NCI-H446 (cell line): ENCODE measurements at places on chromosomes 3 and 15.

- no peak for DNase-seq
These were observed 32.3 kb upstream of the ZCWPW2 start for GRCh38 chr3:28316226-28316625.

GRCh38 chr15:89335298-89336041, 846 bp upstream of the POLG start:
- no peak for DNase-seq

- DNase-seq = no peak
These were observed 84.9 kb downstream of the ARNT2 start for GRCh38 chr15:80489030-80489594.

GRCh38 chr3:38964204-38964603, 87.5 kb downstream of the SCN11A start:
- DNase-seq = no peak

GRCh38 chr15:57224664-57225063, 151.6 kb upstream of the CGNL1 start:
- DNase-seq = no peak

DNA sequence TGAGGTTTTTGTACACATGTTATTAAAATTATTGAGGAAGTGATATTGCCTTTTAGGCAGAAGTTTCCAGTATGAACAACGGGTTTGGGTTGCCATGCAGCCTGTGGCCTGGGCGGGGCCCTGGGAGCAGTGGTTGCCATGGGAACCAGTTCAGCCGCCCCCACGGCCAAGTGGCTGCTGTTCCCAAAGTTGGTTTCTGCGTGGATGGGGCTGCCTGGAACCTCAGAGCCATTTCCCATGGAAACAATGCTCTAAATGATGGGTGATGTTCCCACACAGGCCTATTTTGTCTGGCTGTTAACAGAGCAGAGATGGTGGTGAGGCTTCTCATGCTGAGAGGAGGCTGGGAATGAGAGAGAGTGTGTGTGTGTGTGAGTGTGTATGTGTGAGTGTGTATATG, 19.5 kb downstream of the MRAS start:
- DNase-seq = no peak

DNA sequence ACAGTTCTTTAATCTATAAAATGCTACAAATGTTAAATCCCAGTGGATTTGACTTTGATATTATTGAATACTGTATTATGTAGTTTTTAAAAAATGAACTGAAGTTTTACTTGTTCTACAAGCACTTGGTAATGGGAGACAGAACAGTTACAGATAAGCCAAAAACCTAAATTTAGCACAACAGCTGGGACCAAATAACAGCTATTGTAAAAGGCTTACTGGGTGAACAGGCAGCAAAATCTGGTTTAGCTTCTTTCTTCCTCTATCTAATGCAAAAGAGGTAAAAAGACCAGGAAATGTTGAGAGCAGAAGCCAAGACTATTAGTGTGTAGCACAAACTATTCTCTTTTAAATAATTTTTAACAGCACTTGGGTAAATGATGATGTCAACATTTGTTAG, 1.6 kb upstream of the ATOSA start:
- DNase-seq = no peak

GRCh38 chr3:11719406-11720303, 75.9 kb upstream of the VGLL4 start:
- peak; percentile 62 for DNase-seq

GRCh38 chr3:50617096-50617791, at the start of gene MAPKAPK3:
Gene MAPKAPK3, plus strand, starts transcription at chr3:50617151. Its CDS starts 415 bp downstream, at chr3:50617566.
- no peak for DNase-seq

- no peak for DNase-seq
These were observed 12.2 kb upstream of the NMD3 start for GRCh38 chr3:161208931-161209330.

- DNase-seq = no peak
These were observed 88.8 kb downstream of the SENP7 start for GRCh38 chr3:101423984-101424888.

GRCh38 chr3:13513051-13513912, 33.2 kb downstream of the HDAC11 start:
- DNase-seq = no peak

- no peak for DNase-seq
These were observed 38.9 kb upstream of the SNTN start for GRCh38 chr3:63613561-63613960.

GRCh38 chr3:126125781-126126251, 41.9 kb upstream of the SLC41A3 start:
- DNase-seq = no peak

GRCh38 chr3:110341047-110341446, 730.6 kb upstream of the NECTIN3 start:
- no peak for DNase-seq

GRCh38 chr15:40259021-40259420, 20.2 kb downstream of the PAK6 start:
- no peak for DNase-seq

- no peak for DNase-seq
These were observed 564.6 kb downstream of the MFSD1 start for GRCh38 chr3:159366476-159366875.
